ENCODE measurements at places on chromosomes 6 and 20. TPM values are rescaled to one million over a fixed set of nuclear protein-coding genes. Genes with fewer than 3 reads are reported as not detected.

DNA sequence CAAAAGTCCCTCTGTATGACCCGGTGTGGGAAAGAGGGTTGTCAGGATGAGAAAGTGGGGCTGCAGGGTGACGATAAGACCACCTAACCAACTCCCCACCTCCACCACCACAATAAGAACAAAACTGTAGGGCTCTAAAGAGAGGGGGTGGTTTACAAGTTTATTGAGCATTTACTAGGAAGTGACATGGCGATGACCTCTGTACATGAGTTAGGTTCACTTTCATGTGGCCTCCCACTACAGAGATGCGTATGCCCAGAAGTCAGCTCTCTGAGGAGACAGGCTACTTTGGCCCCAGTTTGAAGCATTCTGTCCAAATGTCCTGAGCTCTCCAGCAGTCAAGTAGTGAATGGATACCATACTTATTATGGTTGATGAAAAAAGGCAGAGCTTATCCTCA, 28.7 kb upstream of the PI16 start:
- no peak for DNase-seq

DNA sequence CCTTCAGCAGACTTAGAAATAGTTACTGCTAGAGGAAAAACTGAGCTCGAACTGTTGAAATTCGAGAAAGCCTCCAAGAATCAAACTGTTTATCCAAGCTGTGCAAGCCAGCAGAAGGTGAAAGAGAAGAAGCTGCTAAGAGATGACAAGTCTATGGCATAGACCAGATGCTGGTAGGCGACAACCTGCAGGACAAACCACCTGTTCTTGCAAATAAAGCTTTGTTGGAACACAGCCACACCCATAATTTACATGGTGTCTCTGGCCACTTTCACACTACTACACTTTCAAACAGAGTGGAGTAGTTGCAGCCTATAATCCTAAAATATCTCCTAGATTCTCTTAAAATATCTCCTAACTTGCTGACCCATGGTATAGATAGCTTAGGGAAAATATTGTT, 33.3 kb downstream of the TNFRSF21 start:
- peak; percentile 34 for DNase-seq

GRCh38 chr20:11193241-11193640, 519.4 kb upstream of the JAG1 start:
- no peak for DNase-seq

GRCh38 chr6:41736186-41736733, 852 bp upstream of the TFEB start:
- DNase-seq, result no peak

DNA sequence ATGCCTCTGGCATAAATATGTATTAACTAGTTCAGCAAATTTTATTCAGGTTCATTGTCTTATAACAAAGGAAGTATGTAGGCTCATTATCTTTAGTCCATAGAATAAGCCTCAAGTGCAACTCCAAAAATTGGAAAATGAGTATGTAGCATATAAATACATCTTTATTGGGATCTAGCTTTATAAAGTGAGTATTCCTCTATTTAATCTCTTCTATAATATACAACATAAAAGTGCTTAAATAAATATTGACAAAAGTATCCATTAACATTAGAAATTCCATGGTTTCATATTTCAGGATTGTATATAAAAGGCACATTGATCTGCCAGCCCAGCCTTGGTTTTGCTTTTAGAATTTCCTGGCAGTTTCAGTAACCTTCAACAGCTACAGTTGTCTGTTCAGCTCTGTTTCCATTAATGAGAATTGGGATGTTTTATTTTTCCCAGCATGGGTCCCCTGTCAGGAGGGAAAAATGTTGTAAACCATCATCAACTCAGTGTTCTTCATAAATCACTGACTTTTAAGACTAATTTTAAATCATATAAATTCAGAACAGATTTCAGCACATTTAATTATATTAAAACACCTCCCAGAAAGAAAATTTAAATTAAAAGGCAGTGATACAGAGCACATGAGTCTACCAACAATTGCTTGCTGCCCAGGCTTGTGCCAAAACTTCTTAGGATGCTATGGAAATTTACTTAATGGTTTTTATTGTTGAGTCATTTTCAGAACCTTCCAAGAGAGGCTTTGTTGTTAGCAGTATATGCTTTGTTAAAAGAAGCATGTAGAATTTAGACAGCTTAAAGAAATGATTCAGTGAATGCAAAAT, 119.7 kb downstream of the ADGRG6 start:
- no peak for DNase-seq

DNA sequence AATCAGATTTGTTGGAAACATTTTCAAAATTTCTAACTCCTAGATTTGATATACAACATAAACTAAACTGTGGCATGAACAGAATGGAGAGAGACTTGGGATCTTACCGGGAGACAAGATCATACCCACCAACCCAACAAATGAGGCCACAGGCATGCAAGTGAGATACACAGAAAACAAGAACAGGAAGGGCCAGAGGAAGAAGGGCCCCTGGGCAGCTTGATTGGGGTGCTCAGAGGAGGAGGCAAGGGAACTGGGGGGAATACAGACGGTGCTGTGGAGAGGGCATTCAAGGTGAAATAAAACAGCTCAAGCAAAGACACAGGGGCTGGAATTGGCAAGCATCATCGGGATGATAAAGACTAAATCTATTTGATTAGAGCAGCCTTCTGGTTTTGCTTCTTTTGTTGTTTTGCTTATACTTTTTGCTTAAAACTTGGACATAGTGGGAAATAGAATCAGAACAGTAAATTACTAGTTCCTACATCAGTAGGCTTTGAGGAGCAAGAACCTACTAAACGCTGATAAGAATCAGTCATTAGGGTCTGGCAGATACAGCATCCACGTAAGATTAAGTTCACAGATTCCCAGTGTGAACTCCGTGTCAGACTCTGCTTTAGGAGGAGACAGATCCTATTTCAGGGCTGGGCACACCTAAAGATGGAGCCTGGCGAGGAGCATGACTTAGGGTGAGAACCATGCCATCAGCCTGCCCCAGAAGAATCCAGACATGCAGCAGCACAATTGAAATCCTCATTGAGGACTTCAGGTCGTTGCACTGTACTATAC, 3.5 kb upstream of the RAMACL start:
- no peak for DNase-seq

DNA sequence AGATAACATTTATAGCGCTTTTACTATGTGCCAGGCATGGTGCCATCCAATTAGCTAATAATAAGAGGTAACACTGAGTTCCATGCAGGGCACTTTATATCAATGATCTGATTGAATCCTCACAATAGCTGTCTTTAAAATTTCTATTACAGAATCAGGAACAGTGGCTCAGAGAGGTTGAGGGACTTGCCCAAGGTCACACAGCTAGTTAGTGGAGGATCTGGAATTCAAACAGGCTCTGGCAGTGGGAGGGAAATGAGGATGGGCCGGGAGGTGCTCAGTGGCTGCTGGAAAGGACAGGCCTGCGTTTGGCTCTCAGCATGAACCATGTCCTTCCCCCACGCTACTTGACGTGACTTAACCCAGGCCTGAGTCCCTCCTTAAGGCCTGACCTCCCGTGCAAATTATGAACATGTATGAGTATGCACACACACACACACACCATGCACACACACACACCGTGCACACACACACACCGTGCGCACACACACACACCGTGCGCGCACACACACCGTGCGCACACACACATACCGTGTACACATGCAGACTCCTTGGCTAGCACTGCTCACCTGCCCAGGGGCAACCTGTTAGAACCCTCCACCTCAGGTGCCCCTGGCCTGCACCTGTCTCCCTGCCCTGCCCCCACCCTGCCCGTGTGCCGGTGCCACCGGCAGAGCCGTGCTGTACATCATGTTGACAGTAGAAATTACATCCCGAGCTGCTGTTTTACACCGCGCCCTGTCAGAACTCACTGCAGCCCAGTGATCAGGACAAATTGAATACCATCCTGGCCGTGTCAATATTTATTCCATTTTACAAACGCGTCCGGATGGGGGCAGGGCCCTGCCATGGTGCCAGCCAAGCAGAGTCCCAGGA, 43.7 kb downstream of the CDH22 start:
- DNase-seq, result no peak

GRCh38 chr6:141464490-141464889, 668.2 kb upstream of the GJE1 start:
- peak; percentile 64 for DNase-seq

GRCh38 chr6:16296061-16296670, 57.8 kb downstream of the GMPR start:
- DNase-seq, result no peak

DNA sequence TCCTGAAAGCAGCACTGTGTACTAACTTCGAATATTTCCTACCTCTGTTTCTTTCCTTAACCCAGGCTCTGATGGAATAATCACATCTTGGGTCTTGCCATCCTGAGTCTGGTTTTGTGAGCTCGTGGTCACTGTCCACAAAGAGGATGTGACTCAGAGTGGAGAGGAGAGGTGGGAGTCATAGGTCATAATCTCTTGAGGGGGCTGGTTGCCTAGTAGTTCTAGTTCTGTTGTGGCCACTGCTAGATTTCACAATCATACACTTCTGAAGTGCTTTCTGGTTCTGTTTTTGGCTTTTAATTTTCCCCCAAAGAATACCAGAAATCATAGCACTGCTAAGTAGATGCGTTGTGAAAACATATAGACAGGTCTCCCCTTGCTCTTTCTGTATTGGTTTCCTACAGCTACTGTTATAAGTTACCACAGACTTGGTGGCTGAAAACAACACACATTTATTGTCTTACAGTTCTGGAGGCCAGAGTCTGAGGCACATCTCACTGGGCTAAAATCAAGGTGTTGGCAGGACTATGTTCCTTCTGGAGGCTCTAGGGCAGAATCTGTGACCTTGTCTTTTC, 102.8 kb downstream of the NRSN1 start:
- DNase-seq, result no peak

DNA sequence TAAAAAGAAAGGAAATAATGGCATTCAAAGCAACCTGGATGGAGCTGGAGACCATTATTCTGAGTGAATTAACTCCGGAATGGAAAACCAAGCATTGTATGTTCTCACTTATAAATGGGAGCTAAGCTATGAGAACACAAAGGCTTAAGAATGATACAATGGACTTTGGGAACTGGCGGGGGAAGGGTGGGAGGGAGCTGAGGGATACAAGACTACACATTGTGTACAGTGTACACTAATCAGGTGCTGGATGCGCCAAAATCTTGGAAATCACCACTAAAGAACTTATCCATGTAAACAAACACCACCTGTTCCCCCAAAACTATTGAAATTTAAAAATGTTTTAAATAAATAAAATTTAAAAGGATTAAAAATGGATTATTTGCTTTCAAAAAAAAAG, 4.1 kb upstream of the HLA-E start:
- DNase-seq, result no peak

- DNase-seq, result no peak
Measured at GRCh38 chr6:12371641-12372146, 81.5 kb downstream of the EDN1 start.

GRCh38 chr6:169045486-169045885, 208.2 kb downstream of the THBS2 start:
- DNase-seq, result peak; percentile 62

- no peak for DNase-seq
Measured at GRCh38 chr20:58023781-58024180, 204.7 kb downstream of the ANKRD60 start.

- no peak for DNase-seq
Measured at GRCh38 chr20:50983321-50983720, 24.7 kb downstream of the MOCS3 start.

DNA sequence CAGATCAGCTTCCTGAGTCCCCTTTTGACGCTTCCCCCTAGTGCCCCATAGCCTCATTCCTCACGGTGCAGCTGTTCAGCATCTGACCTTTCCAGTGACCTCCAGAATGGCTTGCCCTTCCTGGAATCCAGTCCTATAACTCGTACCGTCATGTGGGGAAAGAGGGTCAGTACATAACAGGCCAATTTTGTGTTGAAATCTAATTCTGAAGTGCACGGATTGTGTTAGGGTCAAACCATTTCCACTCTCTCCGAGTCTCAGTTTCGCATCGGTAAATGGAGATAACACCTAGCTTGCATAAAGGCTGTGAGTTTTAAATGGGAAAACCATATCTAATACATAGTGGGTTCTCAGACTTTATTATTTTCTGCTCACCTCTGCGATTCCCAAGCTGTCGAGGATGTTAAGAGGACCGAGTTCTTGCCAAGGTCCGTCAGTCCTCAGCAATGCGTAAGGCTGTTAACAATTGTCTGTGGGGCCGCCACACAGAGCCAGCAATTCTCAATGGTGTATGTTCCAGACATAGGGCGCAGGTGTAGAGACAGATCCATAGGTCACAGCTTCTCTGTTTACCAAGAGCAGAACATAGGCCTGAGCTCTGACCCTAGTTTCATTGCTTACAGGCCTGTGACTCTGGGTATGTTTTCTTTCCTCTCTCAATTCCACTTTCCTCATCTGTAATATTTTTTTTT, 45.5 kb upstream of the CCR6 start:
- peak; percentile 40 for DNase-seq

DNA sequence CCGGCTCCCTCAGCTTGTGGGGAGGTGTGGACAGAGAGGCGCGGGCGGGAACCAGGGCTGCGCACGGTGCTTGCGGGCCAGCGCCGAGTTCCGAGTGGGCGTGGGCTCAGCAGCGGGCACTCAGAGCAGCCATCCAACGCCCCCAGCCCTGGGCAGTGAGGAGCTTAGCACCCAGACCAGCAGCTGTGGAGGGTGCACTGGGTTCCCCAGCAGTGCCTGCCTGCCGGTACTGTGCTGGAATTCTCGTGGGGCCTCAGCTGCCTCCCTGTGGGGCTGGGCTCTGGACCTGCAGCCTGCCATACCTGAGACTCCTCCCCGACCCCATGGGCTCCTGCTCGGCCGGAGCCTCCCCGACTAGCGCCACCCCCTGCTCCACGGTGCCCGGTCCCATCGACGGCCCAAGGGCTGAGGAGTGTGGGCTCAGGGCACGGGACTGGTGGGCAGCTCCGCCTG, 92.7 kb downstream of the MANEA start:
- DNase-seq, result no peak

GRCh38 chr20:11755071-11755841, 162.4 kb upstream of the BTBD3 start:
- peak; percentile 6 for DNase-seq

Gene RIPPLY2
- total RNA-seq, result not detected

Gene TP53TG5
- total RNA-seq, result not detected

Gene PDCD2
- total RNA-seq, result 46.9 TPM

Gene STX11
- total RNA-seq, result 2.8 TPM

Gene ARG1
- total RNA-seq, result 0.92 TPM

Gene LRRN4
- total RNA-seq, result not detected

Gene TMC2
- not detected for total RNA-seq

Gene SULF2
- 68.0 TPM for total RNA-seq

Gene MCCD1
- total RNA-seq, result not detected

Gene TTK
- total RNA-seq, result 16.6 TPM

Gene MLN
- not detected for total RNA-seq

Gene NUP43
- total RNA-seq, result 27.6 TPM

Gene RBPJL
- not detected for total RNA-seq

Gene PPP1R3G
- 4.4 TPM for total RNA-seq

Gene PSORS1C2
- not detected for total RNA-seq

Gene LTA
- total RNA-seq, result not detected

Gene MUC22
- 0.21 TPM for total RNA-seq

Gene BPIFA1
- total RNA-seq, result 109 TPM

Measured in tongue (tissue), 3 donors.